ENCODE measurements at places on chromosomes 13 and 19.
A peak's percentile ranks its signal among the peaks of the same experiment; 100 is the strongest.

DNA sequence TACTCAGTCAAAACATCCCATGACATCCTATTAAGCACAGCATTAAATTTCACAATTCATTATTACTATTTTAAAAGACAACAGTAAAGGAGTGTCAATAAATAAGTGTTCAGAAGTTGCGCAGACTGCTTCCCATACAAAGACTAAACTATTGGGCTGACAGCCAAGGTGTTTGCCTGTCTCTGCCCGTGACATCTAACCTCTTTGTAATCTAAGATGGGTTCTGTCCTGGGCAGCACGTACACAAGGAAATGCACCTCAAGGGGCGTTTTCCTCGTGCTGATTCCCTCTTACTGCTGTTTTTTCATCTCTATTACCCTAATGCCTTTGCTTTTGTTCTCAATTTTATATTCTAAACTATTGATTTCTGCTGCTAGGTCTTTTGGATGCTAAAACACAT is 216.3 kb downstream of the NHLRC3 start:
- DNase-seq: no peak

GRCh38 chr19:5125376-5125775 is 156.5 kb downstream of the KDM4B start:
- DNase-seq: no peak

- DNase-seq: peak; percentile 93
Observed at GRCh38 chr13:99658261-99658991, 157.2 kb downstream of the TM9SF2 start.

DNA sequence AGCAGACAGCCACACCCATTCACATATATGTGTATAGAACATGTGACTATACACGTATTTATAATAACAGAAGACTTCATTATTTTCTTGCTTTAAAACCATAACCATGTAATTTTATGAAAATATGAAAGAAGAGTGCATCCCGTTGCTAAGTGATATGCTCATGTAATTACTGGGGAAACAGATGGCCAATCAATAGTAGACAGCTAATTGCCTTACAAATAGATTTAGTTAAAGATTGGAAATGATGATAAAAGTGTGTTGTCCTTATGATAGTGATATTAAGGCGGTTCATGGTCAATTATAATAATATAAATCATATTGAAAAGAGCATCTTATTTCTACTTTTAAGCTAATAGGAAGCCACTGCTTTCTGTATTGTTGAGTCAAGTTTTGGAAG is 95.9 kb downstream of the RFC3 start:
- no peak for DNase-seq

DNA sequence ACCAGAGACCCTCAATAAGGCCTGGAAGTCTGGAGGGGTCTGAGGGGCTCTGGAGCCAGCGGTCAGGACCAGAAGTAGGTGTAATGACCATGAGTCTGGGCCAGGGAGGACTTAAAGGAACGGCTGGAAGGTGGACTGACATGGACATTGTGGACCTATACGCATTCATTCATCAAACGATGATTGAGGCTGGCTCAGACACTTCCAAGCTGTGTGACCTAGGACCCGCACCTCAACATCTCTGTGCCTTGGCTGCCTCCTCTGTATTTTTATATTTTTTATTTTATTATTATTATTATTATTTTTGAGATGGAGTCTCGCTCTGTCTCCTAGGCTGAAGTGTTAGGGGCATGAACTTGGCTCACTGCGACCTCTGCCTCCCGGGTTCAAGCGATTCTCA is 9.3 kb upstream of the LRRC25 start:
- DNase-seq: no peak

DNA sequence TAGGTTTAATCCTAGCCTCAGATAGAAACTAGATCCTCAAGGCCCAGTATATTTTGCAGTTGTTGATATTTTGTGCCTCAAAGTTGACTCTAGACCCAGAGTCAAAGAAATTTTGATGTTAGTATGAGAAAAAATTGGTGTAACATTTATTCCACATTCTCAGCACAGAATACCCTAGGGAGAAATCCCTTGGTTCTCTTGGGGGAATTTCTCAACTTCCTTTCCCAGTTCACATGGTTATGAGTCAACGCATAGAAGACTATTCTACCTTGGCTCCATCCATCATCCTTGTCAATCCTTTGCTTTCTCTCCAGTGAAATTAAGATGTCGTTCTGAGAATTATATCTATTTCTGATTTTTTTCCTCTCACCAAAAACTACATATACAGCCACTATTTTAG is 145.3 kb downstream of the POSTN start:
- no peak for DNase-seq

DNA sequence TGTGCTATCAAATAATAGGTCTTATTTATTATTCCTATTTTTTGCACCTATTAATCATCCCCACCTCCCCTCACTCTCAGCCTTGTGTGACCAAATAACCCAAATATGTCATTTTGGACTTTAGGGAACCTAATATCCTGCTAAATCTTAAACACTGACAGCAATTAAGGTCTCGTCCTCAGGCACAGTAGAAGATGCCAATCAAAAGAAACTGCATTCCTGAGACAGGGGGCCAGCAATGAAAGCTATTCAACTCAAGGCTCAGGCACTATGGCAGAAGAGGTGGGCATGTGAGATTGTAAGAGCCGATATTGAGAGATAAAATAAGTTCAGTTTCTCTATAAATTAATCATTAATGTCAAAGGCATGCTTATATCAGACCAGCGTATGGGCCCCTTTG is 1437.7 kb upstream of the PCDH9 start:
- DNase-seq: no peak

- DNase-seq: peak; percentile 20
Observed at GRCh38 chr19:10612499-10613119, 12.7 kb upstream of the SLC44A2 start.

- no peak for DNase-seq
Observed at GRCh38 chr13:33318037-33318436, 32.5 kb upstream of the STARD13 start.

DNA sequence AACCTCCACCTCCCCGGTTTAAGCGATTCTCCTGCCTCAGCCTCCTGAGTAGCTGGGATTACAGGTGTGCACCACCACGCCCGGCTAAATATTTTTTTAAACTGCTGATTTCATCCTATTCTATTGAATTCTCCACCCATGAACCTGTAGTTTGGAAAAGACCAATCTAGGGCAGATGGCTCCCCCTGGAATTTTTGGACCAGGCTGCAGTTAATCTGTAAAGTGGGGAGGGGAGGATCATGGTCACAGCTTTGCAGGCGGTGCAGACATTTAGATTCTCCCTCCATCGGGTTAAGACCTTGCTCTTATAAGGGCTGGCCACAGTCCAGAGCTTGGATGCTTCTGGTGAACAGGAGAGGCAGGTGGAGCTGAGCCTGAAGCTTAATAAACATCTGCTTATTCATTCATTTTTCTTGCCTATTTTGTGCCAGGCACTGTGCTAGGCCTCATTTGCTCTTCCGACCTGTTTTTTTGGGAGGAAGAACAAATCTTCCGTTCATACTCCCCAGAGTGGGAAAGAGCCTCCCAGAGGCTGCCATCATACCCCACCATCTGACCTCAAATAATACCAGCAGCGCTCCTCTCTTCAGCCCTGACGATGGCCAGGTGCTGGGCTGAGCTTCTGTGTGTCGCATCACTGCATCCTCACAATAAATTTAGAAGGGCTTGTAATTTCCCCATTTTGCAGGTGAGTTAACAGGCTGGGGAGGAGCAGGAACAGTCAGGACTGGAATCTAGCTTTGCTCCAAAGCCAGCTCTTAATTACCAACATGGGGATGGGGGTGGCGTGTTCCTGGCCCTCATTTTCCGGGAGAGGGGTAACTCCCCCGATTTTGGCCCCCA is 902 bp upstream of the CCDC106 start:
- DNase-seq: peak; percentile 48

GRCh38 chr13:40923867-40924266 is 95.2 kb downstream of the ELF1 start:
- DNase-seq: no peak

- no peak for DNase-seq
Observed at GRCh38 chr13:46961719-46962118, 64.9 kb upstream of the HTR2A start.

- DNase-seq: no peak
Observed at GRCh38 chr19:3095441-3096191, 1.5 kb downstream of the GNA11 start.

- DNase-seq: no peak
Observed at GRCh38 chr13:111183087-111183645, 68.1 kb downstream of the ARHGEF7 start.

DNA sequence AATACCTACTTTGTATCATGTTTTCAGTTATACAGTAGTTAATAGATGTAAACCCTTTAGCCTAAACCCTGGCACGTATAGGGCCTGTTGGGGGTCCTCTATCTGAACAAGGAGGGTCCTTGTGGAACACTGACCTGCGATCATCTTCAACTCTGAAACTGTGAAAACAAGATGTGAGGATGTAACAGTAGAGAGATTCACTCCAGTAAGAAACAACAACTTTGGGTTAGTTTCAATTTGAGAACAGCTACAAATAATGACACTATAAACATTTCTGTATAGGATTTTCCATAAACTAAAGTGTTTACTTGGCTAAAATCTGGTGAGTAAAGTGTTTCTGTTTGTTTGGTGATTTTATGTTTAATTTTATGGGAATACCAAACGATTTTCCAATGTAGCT is 2.1 kb downstream of the CLC start:
- no peak for DNase-seq

DNA sequence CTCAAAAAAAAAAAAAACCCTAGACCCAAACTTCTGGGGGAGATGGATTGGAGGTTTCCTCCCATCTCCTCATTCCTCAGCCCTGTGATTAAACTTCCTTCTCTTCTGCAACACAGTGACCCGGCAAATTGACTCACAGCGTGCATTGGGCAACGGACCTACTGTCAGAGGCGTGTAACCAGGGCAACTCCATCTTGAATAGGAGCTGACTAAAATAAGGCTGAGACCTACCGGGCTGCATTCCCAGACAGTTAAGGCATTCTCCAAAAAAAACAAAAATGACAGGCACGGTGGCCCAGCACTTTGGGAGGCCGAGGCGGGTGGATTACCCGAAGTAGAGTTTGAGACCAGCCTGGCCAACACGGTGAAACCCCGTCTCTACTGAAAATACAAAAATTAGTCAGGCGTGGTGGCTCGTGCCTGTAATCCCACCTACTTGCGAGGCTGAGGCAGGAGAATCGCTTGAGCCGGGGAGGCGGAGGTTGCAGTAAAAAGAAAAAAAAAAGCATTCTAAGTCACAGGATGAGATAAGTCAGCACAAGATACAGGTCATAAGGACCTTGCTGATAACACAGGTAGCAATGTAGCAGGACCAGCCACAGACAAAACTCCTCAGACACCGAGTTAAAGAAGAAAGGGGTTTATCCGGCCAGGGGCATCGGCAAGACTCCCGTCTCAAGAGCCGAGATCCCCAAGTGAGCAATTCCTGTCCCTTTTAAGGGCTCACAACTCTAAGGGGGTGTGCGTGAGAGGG is 5.4 kb upstream of the NLRP7 start:
- DNase-seq: peak; percentile 7

- DNase-seq: no peak
Observed at GRCh38 chr13:48424212-48424611, 11.3 kb upstream of the LPAR6 start.

DNA sequence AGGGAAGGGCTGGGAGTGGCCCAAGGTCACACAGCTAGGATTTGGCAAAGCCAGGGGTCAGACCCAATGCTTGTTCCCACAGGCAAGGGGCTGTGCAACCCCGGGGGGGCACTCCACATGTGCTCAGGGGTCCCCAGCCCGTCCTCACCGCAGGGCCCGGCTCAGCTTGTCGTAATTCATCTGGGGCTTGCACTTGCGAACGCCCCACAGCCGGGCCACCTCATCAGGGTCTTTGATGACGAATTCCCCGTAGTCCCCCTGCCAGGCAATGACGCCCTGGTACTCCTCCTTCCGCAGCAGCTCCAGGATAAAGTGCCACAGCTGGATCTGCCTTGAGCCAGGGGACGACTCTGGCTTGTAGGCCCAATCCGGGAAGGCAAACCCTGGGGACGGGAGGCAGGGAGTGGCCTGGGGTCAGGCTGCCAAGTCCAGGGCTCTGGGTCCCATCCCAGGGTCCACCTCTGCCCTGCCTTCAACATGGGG is 4.7 kb downstream of the ERF start:
- DNase-seq: no peak

DNA sequence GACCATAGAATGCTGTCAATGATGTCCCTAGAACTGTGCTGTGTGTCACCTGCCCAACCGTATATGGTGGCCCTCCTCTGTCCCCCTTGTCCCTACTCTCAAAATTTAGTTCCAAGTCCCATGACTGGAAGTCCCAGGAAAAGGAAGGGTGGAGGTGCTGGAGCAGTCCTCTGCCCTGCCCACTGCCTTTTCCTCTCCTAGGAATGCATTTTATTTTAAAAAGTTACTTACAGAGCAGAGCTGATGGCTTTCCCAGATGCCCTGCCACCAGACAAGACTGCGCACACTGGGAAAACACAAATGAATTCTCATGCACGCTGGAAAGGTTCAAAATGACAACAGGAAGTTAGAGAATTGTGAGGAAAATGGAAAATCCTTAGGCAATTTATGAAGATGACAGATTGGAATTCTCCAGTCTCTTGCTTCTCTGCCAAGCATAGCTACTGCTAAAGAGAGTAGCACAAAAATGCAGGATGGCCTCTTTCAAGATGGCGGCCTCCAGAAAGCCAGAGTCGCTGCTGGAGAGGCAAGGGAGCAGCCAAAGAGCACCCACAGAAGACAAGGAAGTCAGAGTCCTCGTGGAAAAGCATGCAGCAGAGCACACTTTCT is 117.1 kb upstream of the TSC22D1 start:
- DNase-seq: no peak

DNA sequence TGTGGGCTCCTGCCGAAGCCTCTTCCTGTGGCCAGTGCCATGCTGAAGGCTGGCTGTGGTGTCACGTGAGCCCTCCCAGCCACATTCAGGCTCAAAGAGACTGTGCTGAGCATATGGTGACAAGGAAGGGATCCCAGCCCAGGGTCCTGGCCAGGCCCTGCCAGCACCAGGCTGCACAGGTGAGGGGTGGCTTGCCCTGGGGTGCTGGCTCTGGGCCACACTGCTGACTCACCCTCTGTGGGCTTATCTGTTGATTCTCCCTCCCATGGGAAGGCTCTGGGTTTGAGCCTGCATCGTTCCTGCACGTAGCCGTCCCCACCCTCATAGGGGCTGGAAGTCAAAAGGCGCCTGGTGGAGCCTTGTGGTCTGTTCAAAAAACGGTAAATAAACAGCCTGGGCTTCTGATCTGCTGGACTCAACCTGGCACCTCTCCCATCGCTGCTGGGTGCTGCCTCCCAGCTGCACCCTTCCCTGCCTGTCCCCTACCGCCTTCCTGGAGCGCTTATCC is 31.1 kb downstream of the DNM2 start:
- peak; percentile 81 for DNase-seq
